Natural killer cell treated with Interleukin-12 subunit alpha and Interleukin-12 subunit beta and Interleukin-15 and Interleukin-18, amount 100 ng/mL, for 72 hours (primary cell): ENCODE measurements at places on chromosomes 4 and X. TPM values are rescaled to one million over a fixed set of nuclear protein-coding genes. Genes with fewer than 3 reads are reported as not detected.

- DNase-seq: no peak
- no peaks in the 10 kb centered on the region for H3K27me3 ChIP-seq
- H3K4me1 ChIP-seq: no peaks in the 10 kb centered on the region
Observed at GRCh38 chr4:22179124-22179874, 230.7 kb upstream of the KCNIP4 start.

DNA sequence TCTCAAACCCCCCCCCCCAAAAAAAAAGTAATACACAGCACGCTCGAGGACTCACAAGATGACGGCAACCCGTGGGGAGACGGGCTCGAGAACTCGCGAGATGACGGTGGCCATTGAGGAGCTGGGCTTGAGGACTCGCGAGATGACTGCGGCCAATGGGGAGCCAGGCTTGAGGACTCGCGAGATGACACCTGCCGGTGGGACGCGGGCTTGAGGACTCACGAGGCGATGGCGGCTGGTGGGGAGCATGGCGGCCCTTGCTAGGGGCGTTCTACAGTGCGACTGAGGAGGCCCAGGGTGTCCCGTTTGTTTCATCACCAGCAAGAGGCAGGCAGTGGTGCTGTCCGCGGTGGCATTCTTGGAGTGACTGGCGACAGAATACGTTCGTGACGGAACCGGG, 172.4 kb upstream of the MAGEB16 start:
- no peak overlapping the region for H3K4me3 ChIP-seq
- no peaks in the 10 kb centered on the region for H3K4me1 ChIP-seq
- H3K27me3 ChIP-seq: no peaks in the 10 kb centered on the region
- no peak overlapping the region for H3K27ac ChIP-seq
- no peak for DNase-seq

DNA sequence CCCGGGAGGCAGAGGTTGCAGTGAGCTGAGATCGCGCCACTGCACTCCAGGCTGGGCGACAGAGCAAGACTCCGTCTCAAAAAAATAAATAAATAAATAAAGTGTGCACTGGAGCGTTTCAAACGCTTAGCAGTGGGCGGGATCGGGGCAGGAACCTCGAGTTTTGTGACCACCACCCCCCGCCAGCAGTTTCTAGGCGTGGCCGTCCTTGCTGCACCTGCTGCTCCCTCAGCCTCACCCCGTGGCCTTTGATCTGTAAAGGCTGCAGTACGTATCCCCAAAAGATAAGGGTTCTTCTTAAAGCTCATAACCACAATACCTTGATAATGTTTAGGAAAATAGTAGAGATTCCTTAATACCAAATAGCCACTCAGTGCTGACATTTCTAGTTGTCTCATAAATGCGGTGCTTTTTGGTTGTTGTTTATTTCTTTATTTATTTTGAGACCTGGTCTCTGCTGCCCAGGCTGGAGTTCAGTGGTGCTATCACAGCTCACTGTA, 33.2 kb downstream of the PCGF3 start:
- H3K27me3 ChIP-seq: no peaks in the 10 kb centered on the region
- H3K36me3 ChIP-seq: no peaks in the 10 kb centered on the region
- no peak overlapping the region for H3K27ac ChIP-seq
- peaks cover 6% of the 10 kb centered on the region for H3K4me1 ChIP-seq
- no peak overlapping the region for H3K4me3 ChIP-seq

DNA sequence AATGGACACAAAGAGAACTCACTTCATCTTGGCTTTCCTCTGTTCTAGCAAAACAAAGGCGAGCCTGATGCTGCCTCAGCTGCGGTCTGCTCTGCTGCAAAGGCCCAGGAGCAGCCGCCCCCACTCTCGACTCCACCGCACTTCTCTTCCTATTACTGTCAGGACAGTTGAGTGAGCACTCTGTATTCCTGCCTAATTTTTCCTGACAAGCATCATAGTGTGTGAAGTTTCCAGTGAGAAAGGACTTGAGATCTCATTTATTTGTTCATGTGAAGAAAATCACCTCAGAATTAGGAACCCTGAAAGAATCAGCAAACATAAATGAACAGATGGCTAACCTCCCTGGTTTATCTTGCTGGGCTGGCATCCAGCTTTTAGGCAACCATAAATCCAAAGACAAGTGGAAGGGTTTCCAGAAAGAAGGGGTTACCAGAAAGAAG, 15.6 kb downstream of the SCARB2 start:
- no peaks in the 10 kb centered on the region for H3K27me3 ChIP-seq
- H3K36me3 ChIP-seq: peaks cover 7% of the 10 kb centered on the region
- H3K4me3 ChIP-seq: peak overlapping the region; percentile 47

DNA sequence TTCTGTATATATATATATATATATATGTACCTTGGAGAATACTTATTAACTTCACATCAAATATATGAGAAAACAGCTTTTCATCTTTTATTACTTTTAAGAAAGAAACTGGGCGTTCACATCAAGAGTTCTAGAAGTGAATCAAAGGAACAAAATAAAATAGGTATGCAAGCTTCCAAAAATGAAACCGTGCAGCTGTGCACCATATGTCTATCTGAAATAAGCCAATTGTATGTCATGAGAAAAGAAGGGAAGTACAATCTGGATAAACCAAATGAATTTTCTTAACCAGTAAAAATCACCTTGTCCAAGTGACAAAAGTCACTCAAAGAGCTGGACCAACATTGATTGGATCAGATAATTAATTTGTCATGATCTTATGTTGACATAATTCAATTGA, 405.4 kb upstream of the TECRL start:
- H3K4me3 ChIP-seq: no peak overlapping the region
- DNase-seq: no peak
- H3K4me1 ChIP-seq: no peaks in the 10 kb centered on the region
- H3K27ac ChIP-seq: no peak overlapping the region

DNA sequence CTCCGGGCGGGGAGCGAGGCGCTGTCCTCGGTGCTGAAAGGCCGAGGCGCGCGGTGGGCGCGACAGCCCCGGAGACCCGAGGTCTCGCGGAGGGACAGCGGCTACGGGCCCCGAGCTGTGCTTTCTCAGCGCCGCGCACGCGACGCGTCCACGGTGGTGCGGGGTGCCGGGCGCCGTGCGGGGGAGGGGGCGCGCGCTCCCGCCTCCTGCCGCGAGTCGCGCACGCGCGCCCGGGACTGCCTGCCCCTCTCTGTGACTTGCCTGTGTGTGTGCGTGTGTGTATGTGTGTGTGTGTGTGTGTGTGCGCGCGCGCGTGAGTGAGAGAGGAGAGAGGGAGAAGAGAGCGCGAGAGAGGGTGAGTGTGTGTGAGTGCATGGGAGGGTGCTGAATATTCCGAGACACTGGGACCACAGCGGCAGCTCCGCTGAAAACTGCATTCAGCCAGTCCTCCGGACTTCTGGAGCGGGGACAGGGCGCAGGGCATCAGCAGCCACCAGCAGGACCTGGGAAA, at the start of gene GRIA2:
Gene GRIA2 (plus strand): TSS at position 358 of the 511 bp plus-strand sequence. CDS start 315 bp downstream, outside the sequence.
- H3K27ac ChIP-seq: no peak within 1 kb of the TSS
- H3K4me3 ChIP-seq: no peak within 1 kb of the TSS
- peaks cover 12% of the 10 kb centered on the region for H3K27me3 ChIP-seq
- H3K4me1 ChIP-seq: no peaks in the 10 kb centered on the region
- peaks cover 13% of the 10 kb centered on the region for H3K36me3 ChIP-seq
- DNase-seq: no peak

- H3K4me3 ChIP-seq: no peak overlapping the region
- no peaks in the 10 kb centered on the region for H3K36me3 ChIP-seq
- H3K27me3 ChIP-seq: no peaks in the 10 kb centered on the region
Observed at GRCh38 chrX:154321594-154321993, 26.0 kb downstream of the TKTL1 start.

The BRS3 gene
- not detected for total RNA-seq

The ARL9 gene
- total RNA-seq: not detected
